ENCODE measurements at places on chromosomes 11 and 22.

DNA sequence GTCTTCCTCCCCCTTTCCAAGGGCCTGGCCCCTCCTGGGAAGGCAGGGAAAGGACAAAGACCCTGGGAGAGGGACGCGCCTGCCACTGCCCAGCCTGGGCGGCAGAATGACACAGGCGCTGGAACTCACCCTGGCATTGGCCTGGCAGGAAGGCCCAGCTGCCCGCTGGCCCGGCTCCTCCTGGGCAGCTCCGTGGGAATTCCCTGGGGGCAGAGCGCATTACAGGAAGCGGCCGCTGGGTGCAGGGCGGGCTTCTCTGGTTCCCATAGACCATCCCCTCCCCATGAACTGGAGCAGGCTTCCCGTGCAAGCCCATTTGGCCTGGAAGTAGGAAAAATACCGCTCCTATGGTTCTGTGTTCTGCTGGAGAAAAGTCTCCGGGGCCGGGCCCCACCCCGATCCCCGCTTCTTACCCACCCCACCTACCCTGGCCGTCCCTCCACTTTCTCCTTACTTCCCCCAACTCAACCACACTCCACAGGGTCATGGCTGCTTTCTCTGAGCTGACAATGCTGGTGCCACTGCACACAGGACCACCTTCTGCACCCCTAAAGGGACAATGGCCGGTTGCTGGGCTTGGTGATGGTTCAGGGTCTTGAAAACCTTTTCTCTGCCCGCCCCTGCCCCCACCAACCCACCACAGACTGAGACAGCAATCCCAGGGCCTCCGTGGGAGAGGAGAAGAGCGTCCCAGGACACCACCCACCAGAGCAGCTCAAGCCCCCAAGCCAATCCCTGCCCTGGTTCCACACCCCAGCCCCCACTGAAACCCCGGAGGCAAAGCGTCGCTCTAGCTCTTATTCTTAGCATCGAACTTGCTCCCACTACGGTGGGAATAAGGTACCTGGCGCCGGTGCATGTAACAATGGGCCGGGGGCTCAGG is 58.9 kb downstream of the LINC01488 start:
- no peak for DNase-seq

DNA sequence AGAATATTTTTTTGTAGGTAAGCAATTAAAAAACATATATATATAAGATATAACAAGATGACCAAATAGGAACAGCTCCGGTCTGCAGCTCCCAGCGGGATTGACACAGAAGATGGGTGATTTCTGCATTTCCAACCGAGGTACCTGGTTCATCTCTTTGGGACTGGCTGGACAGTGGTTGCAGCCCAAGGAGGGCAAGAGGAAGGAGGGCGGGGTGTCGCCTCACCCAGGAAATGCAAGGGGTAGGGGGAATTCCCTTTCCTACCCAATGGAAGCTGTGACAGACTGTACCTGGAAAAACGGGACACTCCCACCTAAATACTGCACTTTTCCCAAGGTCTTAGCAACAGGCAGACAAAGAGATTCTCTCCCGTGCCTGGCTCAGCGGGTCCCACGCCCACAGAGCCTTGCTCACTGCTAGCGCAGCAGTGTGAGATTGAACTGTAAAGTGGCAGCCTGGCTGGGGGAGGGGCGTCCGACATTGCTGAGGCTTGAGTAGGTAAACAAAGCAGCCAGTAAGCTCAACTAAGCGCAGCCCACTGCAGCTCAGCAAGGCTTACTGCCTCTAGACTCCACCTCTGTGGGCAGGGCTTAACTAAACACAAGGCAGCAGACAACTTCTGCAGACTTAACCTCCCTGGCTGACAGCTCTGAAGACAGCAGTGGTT is 163.8 kb downstream of the CWF19L2 start:
- DNase-seq = no peak

DNA sequence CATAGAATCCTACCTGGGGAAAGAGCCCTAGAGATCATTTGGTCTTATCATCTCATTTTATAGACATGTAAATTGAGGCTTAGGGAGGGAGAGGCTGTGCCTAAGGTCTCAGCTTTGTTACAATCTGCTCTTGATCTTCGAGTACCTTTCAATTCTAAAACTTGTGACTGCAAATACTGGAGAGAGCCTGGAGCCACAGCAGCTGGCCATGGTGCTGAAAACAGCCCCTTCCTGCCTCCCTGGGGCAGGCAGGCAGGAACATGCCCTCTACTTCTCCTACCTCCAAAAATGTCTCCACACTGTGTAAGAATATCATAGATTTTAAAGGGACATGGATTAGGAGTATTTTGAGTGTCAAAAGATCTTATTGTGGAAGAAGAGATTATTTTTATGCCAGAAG is 52.2 kb downstream of the C22orf42 start:
- no peak for DNase-seq

- DNase-seq = no peak
These were observed 259.8 kb upstream of the ANO5 start for GRCh38 chr11:21933095-21933494.

- DNase-seq = no peak
These were observed 11.7 kb downstream of the LIMK2 start for GRCh38 chr22:31223786-31224191.

DNA sequence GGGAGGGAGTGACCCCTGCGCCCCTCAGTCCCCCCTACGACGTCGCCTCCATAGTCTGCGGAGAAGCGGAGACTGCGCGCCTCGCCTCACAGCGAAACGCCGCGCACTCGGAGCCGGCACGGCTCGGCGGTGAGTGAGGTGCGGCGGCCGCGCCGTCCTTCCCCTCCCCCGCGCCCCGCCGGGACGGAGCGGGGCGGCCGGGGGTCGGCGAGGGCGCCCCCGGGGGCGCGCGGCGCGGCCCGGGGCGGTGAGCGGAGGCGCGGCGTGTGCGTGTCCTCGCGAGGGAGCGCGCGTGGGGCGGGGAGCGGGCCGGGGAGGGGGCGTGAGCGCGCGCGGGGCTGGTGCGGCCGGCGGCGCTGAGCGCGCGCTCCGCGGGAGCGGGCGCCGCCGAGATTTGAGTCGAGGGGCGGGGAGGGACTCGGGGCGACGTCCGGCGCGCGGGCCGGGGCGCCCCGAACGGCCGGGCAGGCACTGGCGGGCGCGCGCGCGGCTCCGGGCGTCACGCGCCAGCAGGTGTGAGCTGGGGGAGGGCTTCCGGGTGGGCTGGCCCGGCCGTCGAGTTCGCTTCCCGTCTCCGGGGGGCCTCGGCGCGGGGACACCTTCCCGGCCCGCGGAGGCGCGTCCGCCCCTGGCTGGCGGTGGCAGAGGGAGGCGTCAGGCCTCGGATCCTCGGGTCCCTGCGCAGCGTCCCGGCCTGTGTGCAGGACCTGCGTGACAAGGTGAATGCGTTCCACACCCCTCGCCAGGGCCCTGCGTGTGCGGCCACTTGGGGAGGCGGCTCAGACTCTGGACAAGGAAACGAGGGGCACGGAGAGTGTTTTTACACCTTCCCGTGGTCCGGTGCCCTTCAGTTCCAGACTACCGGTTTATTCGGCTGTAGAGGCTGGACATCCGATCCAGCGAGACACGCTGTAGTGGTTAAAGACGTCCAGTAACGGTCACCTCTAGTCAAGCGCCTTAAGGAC is 50.4 kb downstream of the FAM83F start:
- peak; percentile 46 for DNase-seq

DNA sequence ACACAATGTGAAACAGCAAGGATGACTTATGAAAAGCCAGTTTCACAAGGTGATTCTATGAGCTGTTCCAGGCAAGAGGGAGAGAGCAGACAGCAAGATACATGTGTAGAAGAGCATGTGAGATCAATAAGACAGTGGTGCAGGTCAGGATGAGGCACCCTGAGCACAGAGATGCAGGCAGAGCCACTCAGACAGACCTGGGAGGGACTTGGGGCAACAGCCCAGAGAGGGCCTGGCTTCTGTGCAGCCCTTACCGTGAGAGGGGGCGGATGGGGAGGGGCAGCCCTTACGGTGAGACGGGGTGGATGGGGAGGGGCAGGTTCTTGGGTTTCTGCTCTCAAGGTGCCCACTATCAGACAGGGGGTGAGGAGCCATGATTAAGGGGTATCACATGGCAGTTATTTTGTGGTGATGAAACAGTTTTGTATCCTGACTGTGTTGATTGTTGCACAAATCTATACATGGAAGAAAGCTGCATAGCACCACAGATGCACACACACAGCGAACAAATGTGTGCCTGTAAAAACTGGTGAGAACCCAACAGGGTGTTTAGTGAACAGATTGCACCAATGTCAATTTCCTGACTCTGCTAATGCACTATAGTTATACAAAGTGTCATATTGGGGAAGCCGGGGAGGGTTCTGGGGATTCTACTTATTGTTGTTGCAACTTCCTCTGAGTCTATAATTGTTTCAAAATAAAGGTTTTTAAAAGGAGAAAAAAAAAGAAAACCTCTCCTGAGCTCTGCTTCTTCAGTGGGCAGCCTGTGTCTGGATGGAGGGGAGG is 5.2 kb upstream of the C22orf42 start:
- no peak for DNase-seq
